ENCODE measurements at places on chromosomes 2 and 18.

DNA sequence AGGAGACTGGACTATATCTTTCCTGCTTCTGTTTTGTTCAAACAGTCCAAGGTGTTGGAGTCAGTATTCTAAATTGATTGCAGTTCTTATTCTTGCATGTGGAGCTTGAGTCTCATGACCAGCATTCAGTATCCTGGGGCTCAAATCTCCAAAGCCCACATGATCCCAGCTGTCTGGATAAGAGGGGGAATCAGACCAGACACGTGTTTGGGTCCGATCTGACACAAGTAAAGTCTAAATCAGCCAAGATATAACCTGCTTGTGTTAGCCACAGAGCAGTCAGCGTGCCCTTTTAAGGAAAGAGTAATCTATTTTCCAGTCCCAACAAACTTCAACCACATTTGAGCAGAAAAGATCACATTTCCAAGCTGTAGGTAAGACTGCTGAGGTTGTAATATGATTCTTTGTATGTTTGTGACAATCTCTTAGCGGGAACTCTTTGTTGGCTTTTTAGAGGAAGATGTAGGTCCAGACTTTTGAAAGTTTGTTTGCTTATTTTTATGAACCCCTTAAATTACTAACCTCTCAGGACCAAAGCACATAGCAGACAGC is 334.6 kb downstream of the SLC4A3 start:
- DNase-seq = no peak

GRCh38 chr2:174974131-174974530 is 31.1 kb downstream of the CHN1 start:
- DNase-seq = no peak

DNA sequence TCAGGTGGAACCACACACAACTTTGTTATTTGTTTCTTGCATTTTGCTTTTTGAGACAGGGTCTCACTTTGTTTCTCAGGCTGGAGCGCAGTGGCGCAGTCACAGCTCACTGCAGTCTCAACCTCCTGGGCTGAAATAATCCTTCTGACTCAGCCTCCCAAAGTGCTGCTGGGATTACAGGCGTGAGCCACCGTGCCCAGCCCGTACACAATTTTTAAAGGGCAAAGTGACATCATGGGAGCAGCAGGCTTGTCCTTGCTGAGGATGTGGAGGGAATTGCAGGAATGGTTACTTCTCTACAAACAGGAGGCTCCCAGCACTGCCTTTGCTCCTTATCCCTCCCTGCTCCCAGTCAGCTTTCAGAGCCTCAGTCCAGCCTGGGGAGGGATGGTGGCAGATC is 355.9 kb upstream of the KLHL29 start:
- DNase-seq = no peak

- no peak for DNase-seq
Observed at GRCh38 chr2:217801115-217801531, 201.7 kb downstream of the TNS1 start.

- DNase-seq = no peak
Observed at GRCh38 chr2:134724341-134724740, 5.5 kb upstream of the TMEM163 start.

DNA sequence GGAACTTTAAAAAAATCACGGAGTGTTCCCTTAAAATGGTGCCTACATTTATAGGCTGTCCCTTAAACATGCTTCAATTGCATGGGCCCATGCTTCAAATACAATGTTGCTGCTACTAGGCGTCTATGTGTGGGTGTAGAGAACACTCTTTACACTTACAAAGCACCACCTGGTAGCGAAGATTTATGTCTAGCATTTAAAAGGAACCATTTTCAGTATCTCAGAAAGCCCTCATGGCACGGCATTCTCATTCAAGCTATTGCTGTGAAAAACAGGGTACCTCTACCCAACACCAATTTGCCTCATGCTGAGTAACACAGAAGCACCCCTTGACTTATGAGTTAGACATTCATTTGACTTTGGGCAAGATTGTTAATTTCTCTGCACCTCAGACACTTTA is 112.9 kb upstream of the CNTNAP5 start:
- DNase-seq = no peak

DNA sequence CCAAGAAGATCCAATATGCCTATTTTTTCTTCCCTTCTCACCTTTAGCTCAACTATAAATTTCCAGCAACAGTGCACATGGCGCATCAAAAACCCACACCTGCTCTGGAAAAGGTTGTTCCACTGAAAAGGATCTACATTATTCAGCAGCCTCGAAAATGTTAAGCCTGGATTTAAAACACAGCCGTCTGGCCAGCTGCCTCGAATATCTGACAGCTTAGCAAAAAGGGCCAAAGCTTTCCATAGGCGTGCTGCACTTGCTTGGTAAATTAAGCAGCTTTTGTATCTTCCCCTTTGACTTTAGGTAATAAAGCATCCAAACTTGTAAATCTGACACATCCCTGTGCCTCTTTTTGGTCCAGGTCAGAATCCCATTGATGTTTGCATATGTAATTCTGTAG is 20.5 kb downstream of the DAPL1 start:
- DNase-seq = no peak
